Kidney epithelial cell (primary cell): ENCODE measurements at places on chromosomes 2 and 18.
A peak's percentile ranks its signal among the peaks of the same experiment; 100 is the strongest.

DNA sequence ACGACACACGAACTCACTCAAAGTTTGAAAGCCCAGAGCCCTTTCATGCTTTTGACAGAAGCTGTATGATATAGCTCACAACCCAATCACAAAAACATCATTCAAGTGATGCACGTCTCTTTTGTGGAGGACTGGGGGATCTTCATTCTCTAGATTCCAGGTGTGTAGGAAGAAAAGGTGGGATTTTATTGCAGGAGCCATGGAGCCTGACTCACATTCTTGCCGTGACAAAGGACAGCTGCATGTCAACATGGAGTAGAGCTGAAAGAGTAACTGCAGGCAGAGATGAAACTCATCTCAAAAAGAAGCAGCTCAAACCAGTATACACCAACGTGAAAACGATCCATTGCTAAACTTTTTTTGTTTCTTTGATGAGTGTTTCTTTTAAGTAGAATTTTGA is 50.9 kb upstream of the PDE1A start:
- no peak for DNase-seq

DNA sequence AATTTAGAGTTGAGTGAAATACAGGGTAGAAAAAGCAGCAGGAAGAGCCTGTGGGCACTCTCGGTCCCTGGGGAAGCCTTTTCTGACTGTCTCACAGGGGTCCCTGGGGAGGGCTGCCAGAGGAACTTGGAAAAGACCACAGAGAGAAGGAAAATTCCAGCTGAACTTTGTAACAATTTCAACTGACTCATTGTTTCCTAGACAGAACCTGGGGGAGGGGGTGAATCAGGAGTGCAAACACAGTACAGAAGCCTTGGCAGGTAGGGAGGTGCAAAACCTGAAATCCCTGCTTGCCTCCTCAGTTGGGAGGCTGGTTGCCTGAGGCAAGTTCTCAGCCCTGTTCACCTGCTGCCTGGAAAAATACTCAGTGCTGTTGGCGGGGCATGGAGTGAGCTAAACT is 106.8 kb downstream of the GRB14 start:
- DNase-seq: peak; percentile 44

DNA sequence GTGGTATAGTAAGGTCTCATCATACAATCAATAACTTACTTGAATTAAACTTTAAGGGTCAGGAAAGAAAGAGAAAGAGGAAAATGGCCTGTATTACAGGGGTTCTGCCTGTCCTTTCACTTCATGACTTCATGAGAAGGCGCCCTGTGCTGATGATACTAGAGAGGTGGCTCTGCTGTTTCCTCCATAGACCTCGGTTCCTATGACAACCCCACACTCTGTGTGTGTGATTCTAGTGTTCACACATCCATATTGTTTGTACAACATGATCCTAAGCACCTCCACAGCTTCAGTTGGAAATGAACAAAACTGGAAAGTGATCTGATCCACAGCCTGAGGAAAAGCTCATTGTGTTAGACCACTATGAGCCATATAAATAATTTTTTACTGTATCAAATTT is 7.0 kb upstream of the REEP1 start:
- no peak for DNase-seq

- DNase-seq: no peak
These were observed 32.1 kb upstream of the NCKAP5 start for GRCh38 chr2:133600266-133600928.

DNA sequence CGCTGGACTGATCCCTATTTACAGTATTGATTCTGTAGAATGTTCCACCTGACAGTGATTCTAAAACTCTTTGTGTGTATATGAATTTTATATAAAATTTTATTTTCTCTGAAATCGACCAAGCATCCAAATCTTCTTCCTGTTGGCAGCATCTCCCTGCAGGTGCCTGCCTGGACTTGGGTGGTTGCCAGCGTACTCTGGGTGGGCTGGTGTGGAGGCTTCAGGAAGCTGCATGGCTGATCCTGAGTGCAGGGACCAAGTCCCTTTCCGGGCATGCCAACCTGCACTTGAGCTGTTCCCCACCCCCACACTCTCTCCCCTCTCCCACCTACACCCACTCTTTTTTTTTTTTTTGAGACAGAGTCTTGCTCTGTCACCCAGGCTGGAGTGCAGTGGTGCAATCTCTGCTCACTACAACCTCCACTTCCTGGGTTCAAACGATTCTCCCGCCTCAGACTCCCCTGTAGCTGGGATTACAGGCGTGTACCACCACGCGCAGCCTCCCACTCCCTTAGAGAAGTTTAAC is 53.2 kb upstream of the ALKAL2 start:
- DNase-seq: no peak

- DNase-seq: no peak
These were observed 189.6 kb downstream of the DSC3 start for GRCh38 chr18:30852980-30853379.

DNA sequence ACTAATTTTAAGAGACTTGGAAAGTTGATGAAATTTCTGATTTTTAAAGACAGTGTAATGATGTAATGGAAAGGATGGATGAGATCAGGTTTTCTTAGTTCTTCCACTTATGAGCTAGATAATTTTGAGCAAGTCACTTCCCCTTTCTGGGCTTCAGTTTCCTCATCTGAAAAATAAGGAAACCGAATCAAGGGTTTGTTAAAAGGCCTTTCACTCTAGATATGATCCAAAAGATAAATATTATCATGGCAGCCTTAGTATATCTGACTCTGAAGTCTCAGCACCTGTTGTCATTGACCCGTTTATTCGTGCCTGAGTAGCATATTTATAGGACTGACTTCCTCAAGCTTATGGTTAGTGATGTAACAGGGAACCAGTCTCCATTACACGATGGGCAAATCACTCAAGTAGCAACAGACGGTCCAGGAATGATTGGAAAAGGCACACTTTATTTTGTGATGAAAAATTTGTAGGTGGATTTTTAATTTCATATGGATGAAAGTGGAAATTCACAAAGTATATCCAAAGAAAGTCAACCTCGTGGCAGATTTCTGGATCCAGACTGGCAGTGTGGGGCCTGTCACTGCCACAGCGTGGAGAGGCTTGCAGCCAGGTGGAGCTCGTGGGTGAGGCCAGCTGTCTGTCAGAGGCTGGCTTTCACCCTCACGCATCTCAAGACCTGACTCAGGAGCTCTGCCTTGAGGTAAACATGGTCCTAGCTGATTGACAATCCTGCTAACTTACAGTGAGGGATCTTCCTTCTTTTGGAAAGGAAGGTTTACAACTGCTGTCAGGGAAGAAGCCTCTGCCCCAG is 137.9 kb upstream of the CXCR4 start:
- DNase-seq: no peak

GRCh38 chr2:174492963-174493431 is 6.2 kb upstream of the GPR155 start:
- DNase-seq: no peak

DNA sequence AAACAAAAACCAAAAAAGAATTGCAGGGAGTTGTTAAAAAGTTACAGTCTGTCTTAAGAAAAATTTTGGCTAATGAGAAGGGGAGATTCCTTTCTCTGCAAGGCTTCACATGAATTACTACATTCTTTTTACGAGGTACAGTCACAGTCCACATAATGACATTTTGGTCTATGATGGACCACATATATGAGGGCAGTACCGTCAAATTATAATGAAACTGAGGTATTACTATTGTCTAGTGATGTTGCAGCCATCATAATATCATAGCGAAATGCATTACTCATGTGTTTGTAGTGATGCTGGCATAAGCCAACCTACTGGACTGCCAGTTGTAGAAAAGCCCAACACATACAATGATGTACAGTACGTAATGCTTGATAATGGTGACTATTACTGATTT is 12.5 kb downstream of the SERPINB7 start:
- DNase-seq: no peak

- DNase-seq: no peak
These were observed 665.8 kb upstream of the ID2 start for GRCh38 chr2:8015848-8016600.

GRCh38 chr2:223882715-223883114 is 45.3 kb upstream of the AP1S3 start:
- DNase-seq: no peak

DNA sequence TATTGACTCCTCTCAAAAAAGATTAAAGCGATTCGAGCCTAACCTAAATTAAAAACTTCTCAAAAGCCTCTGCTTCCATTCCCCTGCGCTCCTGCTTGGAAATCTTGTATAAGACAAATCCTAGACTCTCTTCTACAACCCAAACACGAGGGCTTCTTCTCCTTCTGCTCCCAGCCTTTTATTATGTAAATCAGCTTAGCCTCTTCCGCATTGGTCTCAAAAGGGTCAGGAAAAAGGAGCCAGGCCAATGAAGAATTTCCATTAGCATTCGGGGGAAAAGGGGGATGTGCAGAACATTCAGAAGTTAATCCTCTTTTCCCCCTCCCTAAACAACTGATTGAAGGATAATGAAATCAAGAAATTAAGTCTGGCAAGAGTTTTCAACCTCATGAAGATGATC is 107.9 kb downstream of the FAM124B start:
- no peak for DNase-seq

DNA sequence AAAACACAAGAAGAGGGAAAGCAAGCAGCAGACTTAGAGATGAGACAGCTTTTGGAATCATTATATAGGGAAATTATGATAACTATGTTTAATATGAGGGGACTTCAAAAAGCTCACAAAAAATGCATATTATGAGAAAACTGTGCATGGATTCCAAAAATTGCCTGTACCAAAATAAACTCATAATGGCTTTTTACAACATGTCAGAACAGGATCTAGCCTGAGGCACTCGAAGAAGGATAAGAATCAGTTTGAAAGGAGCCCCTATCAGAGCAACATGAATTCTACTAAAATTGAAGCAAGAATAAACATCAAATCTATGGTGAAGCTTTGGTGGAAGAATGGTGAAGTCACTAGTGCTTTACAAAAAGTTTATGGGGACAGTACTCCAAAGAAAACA is 187.4 kb downstream of the RDH14 start:
- DNase-seq: no peak

GRCh38 chr2:171185165-171185818 is 24.6 kb upstream of the TLK1 start:
- DNase-seq: no peak

DNA sequence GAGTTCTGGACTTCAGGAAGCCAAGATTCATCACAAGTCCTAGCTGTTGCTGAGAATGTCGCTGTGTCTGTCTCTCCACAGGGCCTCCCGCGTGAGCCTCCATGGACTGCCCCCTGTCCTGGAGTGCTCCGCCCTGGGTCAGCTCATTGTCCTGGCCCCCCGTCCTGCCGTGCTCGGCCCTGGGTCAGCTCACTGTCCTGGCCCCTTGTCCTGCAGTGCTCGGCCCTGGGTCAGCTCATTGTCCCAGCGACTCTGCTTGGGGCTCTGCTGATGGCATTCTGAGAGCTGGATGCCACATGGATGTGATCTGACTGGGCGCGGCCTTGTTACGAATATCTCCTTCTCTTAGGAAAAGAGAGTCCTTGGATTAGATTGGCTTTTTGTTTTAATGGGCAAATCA is 78.5 kb downstream of the EIPR1 start:
- DNase-seq: no peak

- DNase-seq: no peak
These were observed 261.4 kb upstream of the KCNJ3 start for GRCh38 chr2:154437104-154437503.
